ENCODE measurements at places on chromosomes 1 and 21.
A peak's percentile ranks its signal among the peaks of the same experiment; 100 is the strongest.

- no peak for DNase-seq
Observed at GRCh38 chr1:6612641-6613360, 730 bp upstream of the PHF13 start.

GRCh38 chr21:45403133-45403824 is 1.7 kb upstream of the COL18A1 start:
- DNase-seq, result no peak

DNA sequence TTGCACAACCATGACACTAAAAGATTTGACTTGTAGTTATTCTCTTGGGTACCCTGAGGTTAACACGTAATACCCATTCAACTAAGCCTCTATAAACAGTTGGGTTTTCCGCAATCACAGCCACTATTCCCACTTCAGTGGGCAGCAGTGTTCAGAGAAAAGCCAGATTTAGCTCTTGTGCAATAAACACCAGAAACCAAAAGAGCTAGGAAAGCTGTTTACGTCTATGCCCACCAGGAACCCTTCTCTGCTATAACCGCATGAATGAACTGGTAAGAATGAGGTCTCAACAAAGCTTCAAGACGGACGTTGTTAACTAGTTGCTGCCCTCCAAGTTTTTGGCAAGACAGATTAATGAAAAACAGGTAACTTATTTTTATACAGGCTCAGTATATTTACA is 101.3 kb downstream of the SLC45A1 start:
- DNase-seq, result no peak

- peak; percentile 82 for DNase-seq
Observed at GRCh38 chr1:154157520-154158306, 2.8 kb upstream of the NUP210L start.

DNA sequence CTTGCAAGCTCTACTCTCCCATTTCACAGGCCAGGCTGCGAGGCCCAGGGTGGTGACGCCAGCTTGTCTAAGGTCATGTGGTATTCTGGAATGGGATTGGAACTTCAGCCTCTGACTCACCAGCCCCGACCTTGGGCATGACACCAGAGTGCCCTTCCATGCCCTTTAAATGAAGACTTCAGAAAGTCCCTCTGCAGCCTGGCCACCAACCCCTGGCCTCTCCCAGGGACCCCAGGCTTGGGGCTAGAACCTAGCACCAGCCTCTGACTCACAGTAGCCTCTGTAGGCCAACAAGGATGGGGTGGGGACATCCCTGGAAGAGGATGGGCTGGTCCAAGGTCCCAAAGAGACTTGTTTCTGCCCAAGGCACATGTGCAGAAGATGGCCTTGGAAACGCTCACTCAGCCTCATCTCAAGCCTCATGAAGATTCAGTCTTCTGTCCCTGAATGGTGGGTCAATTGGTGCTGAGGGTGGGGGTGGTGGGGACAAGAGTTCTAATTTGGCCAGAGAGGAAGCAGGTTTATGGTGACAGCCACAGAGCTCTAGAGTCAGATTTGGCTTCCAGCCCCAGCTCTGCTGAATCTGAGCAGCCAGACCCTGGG is 36.1 kb upstream of the RUNX3 start:
- peak; percentile 82 for DNase-seq

- no peak for DNase-seq
Observed at GRCh38 chr1:220797553-220797952, 10.8 kb downstream of the MTARC1 start.

GRCh38 chr1:221643404-221644144 is 98.3 kb downstream of the DUSP10 start:
- DNase-seq, result no peak

DNA sequence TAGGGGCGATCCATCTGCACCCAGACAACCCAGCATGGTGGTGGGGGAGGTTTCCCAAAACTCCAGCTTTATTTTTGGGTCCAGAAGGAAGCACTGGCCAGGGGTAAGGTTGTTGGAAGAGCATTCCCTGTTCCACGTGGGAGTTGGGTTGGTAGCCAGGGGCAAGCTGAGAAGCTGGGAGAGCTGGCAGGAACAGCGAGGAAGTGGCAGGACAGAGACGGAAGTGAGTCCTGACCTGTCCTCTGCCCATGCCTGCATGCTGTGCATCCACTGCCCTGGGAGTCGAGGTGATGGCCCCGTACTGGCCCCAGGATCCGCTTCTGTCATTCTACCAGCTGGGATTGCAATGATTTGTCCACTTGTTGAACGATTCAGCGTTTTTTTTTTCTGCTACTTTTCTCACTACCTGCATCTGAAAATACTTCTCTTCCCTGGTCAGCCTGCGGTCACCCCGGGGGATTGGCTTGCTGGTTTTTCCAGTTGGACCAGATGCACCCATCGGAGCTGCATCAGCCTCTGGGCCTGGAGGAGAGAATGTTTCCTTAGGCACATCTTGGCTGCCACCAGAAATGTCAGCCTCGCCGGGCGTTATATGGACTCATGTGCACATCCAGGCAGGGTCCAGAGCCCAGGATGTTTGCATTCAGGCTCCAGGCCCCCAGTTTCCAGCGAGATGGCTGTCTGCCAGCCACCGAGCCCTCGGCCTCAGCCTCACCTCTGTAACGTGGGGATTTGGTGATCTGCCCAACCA is 28.3 kb upstream of the TMPRSS2 start:
- DNase-seq, result no peak

DNA sequence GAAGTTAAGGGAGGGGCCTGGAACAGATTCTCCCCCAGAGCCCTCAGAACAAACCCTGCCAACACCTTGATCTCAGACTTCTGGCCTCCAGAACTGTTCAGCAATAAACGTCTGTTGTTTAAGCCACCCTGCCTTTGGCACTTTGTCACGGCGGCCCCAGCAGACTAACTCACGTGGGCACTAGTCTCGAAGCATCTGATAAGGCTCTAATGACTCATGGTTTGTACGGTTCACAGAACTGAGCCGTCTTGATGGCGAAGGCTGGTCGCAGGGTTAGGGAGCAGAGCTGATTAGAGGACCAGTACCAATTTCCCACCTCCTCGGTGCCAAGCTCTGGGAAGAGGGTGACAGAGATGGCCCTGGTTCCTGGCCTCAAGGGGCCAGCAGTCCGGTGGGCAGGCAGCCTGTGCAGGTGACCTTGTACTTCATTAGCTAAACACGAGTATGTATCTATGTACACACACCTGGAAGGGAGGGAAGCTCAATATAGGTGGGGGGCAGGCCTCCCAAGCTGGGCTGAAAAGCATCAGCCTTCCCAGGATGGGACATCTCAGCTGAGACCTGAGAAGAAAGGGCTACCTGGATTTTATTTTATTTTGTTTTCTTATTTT is 112.8 kb downstream of the MRPS6 start:
- no peak for DNase-seq

GRCh38 chr1:30798389-30799232 is 41.0 kb upstream of the LAPTM5 start:
- no peak for DNase-seq

- DNase-seq, result no peak
Observed at GRCh38 chr1:149931212-149931790, 3.7 kb upstream of the SF3B4 start.

DNA sequence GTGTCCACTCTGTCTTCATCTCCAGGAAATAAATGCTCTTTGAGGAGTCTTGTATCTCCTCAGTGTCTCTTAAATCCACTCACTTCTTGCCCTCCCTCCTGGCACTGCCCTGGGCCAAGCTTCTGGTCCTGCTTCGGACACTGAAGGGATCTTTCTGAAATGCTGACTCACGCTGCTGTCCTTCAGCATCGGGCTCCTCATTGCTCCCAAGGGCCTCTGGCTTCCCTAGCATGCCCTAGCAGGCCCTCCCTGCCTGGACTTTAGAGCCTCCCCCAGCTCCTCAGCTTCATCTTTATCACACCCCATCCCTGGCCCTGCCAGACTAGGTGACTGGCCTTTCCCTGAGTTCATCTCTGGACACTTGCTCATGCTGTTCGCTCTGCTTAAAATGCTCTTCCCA is 96.6 kb downstream of the FOXD2 start:
- DNase-seq, result no peak

DNA sequence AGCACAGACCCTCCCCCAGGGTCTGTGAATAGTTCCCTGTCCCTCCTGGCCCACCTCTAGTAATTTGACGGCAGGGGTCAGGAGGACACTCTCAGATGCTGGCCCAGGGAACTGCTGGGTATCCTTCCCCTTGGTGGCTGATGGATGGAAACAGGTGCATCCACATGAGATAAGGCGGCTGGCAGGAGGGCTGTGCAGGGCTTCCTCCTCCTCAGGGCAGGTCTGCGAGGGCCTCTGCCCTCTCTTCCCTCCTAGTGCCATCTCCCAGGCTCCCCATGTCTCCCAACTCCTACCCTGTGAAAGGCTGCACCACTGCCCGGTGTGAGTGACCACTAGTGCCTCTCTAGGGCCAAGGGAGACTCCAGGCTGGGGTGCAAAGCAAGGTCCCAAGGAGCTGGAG is 123.9 kb downstream of the GLIS1 start:
- no peak for DNase-seq

DNA sequence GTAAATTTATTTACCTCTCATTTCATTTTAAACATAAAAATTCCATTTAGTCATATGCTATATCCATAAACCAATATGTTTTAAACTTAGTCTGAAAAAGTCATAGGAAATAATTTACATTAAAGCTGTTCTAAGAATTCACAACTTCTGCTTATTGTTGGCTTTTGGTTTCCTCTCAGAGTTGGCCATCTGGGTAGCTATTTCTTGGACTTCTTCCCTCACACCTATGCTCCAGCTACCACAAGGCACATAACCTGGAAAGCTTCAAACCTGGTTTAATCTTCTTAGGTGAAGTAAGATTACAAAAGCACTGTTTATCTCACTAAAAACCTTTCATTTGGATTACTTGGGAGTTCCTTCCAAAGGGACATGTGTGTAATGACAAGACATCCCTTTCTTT is 29.8 kb downstream of the RBM11 start:
- no peak for DNase-seq

All from stimulated activated effector memory CD8-positive, alpha-beta T cell treated with anti-CD3 and anti-CD28 coated beads, Interleukin-12 subunit alpha, Interleukin-12 subunit beta, amount 100 ng/mL, for 72 hours (primary cell).